Caki2 (cell line): ENCODE measurements at places on chromosomes 12 and 14.

DNA sequence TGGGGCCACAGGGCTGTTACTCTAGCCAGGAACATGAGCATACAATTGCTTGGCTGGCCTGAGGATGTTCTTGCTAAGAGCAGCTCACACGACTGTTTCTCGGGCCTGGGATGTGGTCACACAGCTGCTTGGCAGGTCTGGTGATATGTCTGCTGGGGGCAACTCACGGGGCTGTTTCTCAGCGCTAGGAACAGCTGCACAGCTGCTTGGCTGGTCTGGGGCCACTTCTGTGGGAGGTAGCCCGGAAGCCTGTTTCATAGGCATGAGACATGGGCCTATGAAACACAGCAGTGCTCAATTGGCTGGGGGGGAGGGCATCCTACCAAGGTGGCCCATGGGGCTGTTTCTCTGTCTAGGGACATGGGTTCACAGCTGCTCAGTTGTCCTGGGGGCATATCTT is 73.4 kb upstream of the DDHD1 start:
- DNase-seq = no peak

DNA sequence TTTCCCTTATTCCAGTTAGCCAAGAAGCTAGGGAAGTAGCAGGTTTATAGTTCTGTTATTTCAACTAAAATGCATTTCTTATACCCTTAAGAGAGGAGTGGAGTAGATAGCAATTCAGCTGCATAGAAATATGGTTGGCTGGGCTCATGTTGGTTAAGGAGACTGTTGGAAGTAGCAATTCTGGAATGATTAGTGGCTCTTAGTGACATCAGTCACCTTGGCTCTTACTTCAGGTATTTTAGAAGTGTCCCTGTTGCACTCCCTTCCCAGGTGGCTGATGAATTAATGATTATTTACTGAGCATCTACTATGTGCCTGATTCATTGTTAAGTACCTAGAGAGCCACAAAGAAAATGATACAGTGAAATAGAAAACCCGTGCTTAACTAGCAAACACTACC is 128.1 kb downstream of the MGST1 start:
- DNase-seq = no peak

- DNase-seq = no peak
Measured at GRCh38 chr14:32552766-32553165, 223.7 kb downstream of the AKAP6 start.

DNA sequence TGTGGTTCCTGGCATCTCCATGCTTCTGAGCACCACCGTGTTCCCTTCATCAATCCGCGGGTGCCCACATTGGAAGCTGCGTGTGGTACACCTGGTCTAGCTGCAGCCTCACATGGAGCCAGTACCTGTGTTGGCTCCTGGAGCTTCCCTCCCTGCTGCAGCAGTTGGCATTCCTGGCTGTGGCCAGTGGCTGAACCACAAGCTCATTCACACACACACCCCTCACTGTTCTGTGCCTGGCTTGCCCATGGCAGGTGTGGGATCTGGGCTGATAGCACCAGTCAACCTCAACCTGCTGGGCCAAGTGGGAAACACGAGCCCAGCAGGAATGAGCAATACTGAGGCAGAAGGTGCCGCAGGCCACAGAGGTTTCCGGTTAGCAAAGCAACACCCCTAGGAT is 256.2 kb upstream of the LRFN5 start:
- DNase-seq = no peak

- DNase-seq = peak; percentile 23
Measured at GRCh38 chr14:96904201-96904600, 107.0 kb downstream of the VRK1 start.

DNA sequence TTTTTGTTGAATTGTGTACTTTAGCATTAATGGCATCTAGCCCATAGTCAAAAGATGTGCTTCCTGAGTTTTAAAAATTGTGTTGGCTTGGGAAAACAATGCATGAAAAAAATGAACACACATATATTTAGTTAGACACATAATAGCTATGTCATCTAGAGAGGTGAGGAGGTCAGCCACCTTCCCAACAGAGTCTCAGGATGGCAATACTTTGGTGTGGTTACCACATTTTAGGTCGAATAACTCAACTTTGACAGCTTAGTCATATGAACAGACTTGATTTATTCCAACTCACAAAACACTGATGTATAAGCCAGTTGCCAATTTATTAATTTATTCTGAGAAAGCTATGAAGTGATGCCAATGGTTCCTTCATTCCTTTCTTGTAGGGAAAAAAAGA is 114.0 kb downstream of the ETNK1 start:
- DNase-seq = no peak

- no peak for DNase-seq
Measured at GRCh38 chr12:124301084-124301654, 6.3 kb downstream of the RFLNA start.

GRCh38 chr12:9792961-9793617 is 32.4 kb upstream of the CD69 start:
- no peak for DNase-seq

- peak; percentile 31 for DNase-seq
Measured at GRCh38 chr12:27970401-27971120, 2.0 kb downstream of the PTHLH start.

- DNase-seq = peak; percentile 98
Measured at GRCh38 chr12:104219361-104219892, 3.8 kb downstream of the TXNRD1 start.

DNA sequence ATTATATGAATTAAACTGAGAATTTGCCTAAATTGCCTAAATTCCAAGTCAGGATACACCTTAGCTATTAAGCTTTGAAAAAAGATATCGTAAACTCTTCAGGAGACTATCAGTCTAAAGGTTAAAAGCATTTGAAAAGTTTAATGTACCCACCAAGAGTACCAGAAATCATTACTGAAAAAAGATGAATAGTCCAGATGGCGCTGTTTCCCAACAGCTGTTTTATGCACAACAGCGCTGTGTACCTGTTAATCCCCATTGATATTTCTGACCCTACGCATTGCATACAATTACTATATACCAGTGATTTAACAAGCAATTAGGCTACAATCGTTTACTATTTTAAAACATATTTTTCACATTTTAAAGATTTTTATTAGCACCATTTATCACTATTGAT is 185.0 kb downstream of the PLCZ1 start:
- DNase-seq = no peak

DNA sequence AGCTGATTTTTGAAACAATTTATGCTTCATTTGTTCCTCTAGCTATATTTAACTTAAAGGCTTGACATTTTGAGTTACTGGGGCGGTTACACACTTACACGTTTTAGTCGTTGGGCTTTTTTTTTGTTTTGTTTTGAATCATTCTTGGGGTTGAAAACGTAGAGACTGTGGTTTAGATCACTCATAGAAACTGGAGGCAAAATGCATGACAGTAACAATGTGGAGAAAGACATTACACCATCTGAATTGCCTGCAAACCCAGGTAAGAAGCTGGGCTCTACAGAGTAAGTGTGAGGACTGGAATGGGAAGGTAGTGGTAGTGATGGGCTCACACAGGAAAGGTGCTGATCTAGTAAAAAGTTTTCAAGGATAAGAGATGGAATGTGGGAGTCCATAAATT is at the start of gene CLEC2D:
TSS of gene CLEC2D (plus strand) at position 180 of the 400 bp plus-strand sequence. CDS start at position 202, 22 bp downstream.
- DNase-seq = no peak

DNA sequence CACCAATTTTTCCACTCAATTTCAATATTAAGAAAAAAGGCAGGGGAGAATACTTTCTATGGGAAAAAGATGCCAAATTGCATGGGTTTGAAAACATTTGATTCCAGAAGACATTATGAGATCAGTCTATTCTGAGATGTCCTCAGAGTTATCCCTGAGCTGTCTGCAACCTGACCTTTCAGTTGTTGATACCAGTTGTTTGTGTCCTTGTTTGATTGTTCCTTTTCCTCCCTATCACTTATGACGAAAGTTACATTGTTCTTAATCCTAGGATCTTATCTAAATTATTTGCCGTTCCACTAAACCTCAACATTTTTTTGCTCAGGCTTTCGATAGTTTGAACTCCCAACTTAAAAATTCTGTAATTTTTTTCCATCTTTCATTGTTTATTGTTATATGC is 336.3 kb upstream of the NOVA1 start:
- DNase-seq = no peak

DNA sequence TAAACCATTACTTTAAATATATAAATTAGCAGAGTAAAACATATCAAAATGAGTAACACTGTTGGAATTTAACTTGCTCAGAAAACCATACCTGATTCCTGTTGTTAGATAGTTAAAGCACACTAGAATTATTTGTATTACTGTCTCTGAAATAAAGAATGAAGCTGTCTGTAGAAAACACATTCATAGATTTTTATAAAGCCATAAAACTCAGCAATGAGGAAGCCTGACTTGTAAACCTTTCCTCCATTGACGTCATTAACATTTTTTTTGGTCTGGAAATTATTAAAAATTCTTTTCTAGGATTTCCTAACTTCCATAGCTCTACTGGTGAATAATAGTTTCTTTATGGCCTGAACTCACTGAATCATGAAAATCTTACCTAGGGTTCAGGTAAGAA is 147.6 kb downstream of the BRMS1L start:
- DNase-seq = no peak

GRCh38 chr12:108185002-108185401 is 55.9 kb downstream of the WSCD2 start:
- DNase-seq = no peak

DNA sequence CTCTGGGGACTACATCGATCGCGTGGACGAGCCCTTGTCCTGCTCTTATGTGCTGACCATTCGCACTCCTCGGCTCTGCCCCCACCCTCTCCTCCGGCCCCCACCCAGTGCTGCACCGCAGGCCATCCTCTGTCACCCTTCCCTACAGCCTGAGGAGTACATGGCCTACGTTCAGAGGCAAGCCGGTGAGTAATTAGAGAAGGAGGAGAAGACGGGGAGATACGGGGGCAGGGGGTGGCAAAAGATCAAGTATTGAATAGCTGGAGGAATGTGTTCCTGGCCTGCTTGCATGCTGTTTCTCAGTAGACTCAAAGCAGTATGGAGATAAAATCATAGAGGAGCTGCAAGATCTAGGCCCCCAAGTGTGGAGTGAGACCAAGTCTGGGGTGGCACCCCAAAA is 21.9 kb downstream of the OS9 start:
- no peak for DNase-seq

GRCh38 chr14:66240105-66240504 is 246.1 kb upstream of the CCDC196 start:
- peak; percentile 19 for DNase-seq

DNA sequence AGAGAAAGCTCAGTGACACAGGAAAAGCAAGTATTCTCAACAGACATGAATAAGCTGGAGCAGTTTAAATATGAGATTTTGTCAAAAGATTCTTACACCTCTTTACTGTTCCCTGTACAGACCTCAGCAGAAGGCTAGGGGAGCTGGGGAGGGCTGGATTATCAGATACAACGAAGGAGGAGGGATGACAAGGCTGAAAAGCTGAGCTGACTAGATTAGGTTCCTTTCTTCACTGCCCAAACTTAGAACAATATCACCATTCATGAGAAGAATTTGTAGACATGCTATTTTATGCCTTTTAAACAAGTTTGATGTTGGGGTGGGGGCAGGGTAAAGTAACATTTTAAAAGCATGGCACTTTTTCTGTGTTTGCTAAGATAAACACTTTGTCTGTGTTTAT is 611.1 kb downstream of the AACS start:
- DNase-seq = no peak

DNA sequence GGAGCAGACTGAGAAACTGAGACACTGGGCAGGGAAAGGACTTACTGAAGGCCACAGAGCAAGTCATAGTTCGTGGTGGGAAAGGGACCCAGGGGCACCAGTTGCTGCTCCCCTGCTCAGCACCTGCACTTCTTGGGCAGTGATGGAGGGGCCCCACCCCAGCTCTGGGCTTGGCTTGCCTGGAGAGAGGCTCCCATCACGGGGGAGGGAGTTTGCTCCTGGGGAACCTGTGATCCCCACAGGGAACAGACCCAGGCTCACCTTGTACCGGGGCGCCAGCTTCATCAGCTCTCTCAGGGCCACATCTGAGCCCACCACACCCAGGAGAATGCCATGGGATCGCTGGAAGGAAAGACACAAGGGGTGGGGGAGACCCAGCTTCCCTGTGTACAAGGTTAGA is 39.8 kb downstream of the CACNA2D4 start:
- no peak for DNase-seq
